ENCODE measurements at places on chromosomes 3 and 15. TPM values are rescaled to one million over a fixed set of nuclear protein-coding genes. Genes with fewer than 3 reads are reported as not detected.

GRCh38 chr15:100863796-100864267, 15.8 kb upstream of the ALDH1A3 start:
- DNase-seq = no peak

DNA sequence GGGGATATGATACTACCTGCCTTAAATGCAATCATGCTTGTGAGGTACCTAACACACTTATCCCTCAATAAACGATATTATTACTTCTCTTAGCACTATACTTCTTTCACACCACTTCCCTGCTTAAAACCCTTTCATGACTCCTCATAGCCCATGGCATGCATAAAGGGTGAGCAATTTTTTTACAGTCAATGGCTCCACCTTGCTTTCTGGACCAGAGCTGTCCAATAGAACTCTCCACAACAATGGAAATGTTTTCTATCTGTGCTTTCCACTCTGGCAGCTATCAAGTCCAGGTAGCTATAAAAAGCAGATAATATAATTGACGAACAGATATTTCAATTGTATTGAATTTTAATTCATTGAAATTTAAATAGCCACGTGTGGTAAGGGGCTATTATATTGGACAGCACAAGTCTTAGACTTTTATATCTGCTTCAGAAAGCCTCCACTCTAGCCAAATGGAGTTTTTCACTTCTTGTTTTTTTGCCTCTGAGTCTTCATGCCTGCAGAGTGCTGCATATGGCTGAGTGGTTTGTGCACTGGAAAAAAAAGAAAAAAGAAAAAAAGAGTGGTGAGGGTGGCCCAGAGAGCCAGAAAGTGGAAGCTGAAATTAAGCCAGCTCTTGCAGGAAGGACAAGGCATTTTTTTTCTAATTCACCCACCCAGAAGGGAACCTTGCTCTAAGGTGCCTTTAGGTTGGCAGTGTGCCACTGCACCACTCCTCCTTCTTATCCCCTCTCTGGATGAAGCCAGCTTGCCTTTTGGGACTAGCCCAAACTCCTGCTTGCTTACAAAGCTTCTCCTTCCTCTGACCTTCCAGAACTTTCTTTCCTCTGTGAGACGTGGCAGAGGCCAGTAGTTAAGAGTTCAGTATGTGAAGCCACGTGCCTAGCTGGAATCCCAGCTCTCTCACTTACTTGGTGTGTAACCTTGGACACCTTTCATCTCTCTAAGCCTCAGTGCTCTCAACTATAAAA, 239.0 kb upstream of the LRTM1 start:
- DNase-seq = no peak

- no peak for DNase-seq
These were observed 47.7 kb upstream of the C2CD4B start for GRCh38 chr15:62212741-62213140.

Gene MYO5C
- 19.0 TPM for polyA plus RNA-seq

GRCh38 chr15:90810354-90810753, 58.0 kb upstream of the FURIN start:
- DNase-seq = no peak

DNA sequence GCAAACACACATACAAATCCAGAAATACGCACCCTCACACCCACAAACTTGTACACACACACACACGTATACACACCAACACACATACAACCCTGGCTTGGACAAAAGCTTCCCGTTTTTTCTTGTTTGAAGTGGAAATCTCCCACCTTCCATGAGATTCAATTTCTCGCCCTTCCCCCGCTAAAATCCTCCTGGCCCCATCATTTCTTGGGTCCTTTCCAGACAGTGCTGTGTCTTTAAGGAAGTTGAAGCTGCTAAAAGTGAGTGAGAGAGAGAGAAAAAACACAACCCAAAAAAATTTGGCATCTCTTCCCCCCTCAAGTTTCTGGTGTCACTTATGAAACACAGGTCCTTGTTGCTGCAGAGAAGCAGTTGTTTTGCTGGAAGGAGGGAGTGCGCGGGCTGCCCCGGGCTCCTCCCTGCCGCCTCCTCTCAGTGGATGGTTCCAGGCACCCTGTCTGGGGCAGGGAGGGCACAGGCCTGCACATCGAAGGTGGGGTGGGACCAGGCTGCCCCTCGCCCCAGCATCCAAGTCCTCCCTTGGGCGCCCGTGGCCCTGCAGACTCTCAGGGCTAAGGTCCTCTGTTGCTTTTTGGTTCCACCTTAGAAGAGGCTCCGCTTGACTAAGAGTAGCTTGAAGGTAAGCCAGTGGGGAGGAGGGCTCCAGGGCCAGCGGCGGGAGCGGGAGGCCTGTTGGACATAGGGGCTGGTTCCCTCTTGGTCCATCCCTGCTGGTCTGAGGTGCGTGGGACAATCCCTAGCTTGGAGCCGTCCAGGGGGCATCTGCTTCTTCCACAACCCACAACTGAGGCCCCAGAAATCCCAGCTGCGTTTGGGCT, at the start of gene ISLR:
ISLR (plus strand) TSS at position 331 of the 839 bp plus-strand sequence. CDS start 1,149 bp downstream, outside the sequence.
- DNase-seq = peak; percentile 59

Gene ACVR2B
- polyA plus RNA-seq = 13.2 TPM

Gene KLHL40
- polyA plus RNA-seq = not detected

DNA sequence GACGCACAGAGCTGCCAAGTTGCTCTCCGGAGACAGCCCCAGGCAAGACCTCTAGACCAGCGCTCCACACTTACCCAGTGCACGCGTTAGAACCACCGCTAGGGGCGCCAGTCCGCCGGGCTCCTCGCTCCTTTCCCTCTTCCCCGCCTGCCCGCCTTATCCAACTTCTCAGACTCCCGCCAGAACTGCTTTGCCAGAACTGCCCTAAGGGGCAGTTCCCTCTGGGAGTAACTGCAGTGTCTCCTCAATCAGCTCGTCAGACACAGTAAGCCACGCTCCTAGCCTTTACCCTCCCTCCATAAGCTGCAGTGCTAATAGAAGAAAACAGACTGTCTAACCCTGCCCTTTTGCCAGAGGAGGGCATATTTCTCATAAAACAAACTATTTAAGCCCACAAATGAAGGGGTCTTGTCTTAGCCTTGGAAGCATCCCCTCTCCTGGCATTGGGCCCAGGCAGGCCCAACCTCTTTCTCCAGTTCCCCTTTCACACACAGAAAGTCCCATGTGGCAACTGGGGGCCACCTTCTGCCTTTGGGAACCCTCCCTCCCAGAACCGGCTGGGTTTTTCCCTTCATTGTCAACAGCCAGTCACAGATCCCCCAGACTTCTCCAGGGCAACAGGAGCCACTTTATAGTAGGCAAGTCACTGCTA, 3.7 kb downstream of the BMF start:
- no peak for DNase-seq

- no peak for DNase-seq
These were observed 7.4 kb upstream of the DLG1 start for GRCh38 chr3:197305854-197306253.

- DNase-seq = no peak
These were observed 137.9 kb upstream of the LIPC start for GRCh38 chr15:58293622-58294550.

- DNase-seq = no peak
These were observed 85.5 kb upstream of the FAM3D start for GRCh38 chr3:58751882-58752567.

DNA sequence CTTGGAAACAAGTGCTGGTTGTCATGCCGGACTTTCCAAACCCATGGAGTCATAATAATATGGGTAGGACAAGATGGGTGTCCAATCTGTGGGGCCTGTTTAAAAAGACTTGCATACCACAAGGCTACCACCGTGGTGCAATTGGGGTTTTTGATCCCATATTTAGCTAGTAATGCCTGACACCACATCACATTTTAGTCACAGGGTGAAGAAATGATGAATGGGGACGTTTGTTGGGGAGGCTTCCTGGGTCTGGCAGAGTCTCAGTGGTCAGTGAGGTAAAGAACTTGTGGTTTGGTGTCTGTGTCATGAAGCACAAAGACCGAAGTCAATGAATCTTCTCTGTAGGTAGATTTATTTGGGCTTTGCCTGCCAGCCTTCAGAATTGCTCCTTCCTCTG, 31.0 kb downstream of the P3H2 start:
- DNase-seq = no peak

DNA sequence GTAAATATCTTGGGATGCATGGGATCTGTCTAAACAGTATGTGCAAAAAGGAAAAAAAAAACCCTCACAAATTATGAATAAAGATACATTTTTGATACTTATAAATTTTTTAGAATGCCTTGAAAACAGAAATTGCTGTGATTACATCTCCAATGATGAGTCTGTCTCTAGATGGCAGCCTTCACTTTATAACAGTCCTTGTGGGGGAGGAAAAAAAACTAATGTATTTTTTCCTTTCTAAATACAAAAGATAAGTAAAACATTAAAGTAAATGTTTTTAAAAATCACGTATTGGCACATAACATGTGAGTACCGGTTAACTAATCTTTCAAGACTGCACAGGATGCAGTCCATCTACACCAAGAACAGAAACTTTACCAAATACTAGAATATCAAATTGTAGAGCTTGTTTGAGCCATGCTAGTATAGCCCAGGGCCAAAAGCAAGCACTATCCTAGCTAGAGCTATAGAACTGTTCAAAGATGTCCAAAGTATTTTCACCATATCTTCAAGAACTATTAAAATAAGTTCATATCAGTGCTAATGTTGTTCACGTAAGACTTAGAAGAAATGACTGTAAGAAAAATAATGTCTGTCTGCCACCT, 206.4 kb downstream of the STAG1 start:
- DNase-seq = no peak

DNA sequence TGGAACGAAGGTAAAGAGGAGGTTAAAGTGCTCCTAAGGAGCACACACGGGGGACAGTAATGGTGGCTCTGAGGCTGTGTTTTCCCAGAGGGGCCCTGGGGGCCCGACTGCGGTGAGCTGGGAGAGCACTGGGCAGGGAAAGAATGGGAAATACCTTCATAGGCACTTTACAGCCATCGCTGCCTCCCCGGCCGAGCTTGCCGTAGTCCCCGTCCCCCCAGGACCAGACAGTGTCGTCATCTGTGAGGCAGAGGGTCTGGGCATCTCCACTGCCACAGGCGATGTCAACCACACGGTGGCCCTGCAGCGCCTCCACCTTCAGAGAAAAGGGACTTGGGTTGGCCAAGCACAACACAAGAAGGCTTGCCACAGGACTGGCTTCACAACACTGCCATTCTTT, 32.8 kb upstream of the OCA2 start:
- no peak for DNase-seq

Gene MAP1A
- polyA plus RNA-seq = 8.5 TPM

- no peak for DNase-seq
These were observed 53.7 kb upstream of the XCR1 start for GRCh38 chr3:46080969-46081345.

DNA sequence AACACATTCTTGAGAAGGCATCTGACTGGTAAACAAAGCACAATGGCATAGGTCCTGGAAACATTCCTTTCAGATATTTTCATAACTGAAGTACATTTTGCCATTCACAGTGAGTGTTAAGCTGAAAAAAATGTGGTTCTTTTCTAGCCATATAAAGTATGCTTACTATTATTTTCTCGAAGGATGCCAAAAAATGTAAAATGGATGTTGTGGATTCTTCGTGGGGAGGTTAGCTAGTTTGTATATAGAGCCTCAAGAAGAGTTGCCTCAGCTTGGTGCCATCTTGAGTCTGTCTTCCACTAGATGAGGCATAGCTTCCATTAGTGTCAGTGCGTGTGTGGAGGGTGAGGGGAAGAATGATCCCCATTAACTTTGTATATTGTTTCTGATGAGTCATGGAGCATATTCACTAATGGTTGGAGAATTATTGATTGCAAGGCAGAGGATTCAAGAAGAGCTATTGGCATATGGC, 4.1 kb downstream of the MBNL1 start:
- DNase-seq = no peak

- no peak for DNase-seq
These were observed 35.1 kb downstream of the SLC25A26 start for GRCh38 chr3:66255865-66256264.

DNA sequence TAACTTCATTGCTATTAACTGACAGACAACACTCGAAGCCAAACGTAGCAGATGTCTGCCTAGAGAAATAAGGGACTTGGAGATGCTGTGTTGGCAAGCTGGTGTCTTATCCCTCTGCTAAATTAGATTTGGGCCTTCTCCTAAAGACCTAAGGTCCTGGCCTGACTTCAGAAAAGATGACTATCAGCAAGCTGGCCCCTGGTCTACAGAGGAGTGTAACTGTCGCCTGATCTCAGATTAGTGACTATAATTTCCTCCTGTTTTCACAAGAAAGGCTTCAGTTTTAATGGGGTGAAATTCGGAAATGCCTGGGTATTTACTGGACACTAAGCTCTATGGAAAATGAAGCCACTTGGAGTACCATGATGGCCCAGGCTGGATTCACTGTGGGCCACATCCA, 53.1 kb upstream of the SLC7A14 start:
- DNase-seq = no peak

GRCh38 chr3:22117091-22117490, 366.1 kb upstream of the ZNF385D start:
- no peak for DNase-seq
